ENCODE measurements at places on chromosomes 3 and 15.
A peak's percentile ranks its signal among the peaks of the same experiment; 100 is the strongest.

- H3K4me3 ChIP-seq: no peak overlapping the region
- H3K4me1 ChIP-seq: no peaks in the 10 kb centered on the region
- H3K36me3 ChIP-seq: no peaks in the 10 kb centered on the region
- H3K27ac ChIP-seq: no peak overlapping the region
Observed at GRCh38 chr15:99433757-99434450, 131.9 kb upstream of the MEF2A start.

DNA sequence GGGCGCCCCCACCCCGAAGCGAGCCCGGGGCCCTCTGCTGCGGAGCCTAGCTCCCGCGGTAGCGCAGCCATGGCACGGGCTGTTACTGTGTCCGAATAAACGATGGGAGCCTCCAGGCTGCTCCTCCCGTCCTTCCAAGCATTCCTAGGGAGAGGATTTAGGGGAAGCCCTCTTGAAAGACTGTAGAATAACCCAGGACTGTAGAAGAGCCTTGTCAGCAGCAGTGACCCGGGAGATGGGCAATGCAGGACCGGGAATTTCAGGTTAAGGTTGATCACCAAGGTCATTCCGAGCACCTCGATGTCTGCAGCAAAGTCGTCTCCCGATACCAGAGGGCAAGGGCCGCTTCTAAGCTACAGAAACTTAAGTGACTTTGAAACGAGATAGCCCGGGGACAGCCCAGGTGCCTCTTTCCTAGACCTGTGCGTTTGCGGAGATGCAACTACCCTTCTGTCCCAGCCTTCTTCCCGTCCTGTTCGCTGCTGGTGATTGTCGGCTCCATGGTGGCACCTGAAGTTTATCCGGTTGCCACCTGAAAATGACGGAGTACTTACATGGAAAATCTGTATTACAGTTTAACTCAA, 753 bp upstream of the MYO5A start:
- H3K36me3 ChIP-seq: no peaks in the 10 kb centered on the region
- H3K4me3 ChIP-seq: peak overlapping the region; percentile 68
- peaks cover 64% of the 10 kb centered on the region for H3K27me3 ChIP-seq
- no peaks in the 10 kb centered on the region for H3K4me1 ChIP-seq
- DNase-seq: no peak
- H3K27ac ChIP-seq: no peak overlapping the region

- H3K36me3 ChIP-seq: no peaks in the 10 kb centered on the region
- no peak for DNase-seq
- H3K4me3 ChIP-seq: no peak overlapping the region
- H3K27me3 ChIP-seq: no peaks in the 10 kb centered on the region
- H3K27ac ChIP-seq: no peak overlapping the region
Observed at GRCh38 chr3:164174059-164174458, 904.2 kb downstream of the SI start.

DNA sequence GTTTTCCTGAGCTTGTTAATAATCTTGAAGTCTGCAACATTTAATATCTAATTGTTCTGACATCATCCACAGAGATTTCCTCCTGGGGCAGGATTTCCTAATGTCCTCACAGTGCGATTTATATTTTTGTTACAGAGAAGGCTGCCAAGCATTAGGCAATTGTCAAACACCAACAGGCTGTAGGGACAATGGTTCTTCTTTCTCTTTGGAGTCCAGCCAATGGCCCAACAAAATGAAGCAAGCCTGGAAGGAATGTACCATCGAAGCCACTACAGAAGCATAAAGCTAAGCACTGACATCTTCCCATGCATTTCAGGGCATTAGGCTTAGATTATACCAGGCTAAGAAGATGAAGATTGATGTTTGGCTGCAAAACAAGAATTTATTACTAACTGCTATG, 173.0 kb upstream of the FRMD4B start:
- H3K4me3 ChIP-seq: no peak overlapping the region
- peaks cover 14% of the 10 kb centered on the region for H3K4me1 ChIP-seq
- no peaks in the 10 kb centered on the region for H3K36me3 ChIP-seq
- no peak for DNase-seq
- H3K27ac ChIP-seq: no peak overlapping the region

- no peak overlapping the region for H3K27ac ChIP-seq
- H3K27me3 ChIP-seq: no peaks in the 10 kb centered on the region
- H3K4me3 ChIP-seq: no peak overlapping the region
- DNase-seq: no peak
- no peaks in the 10 kb centered on the region for H3K4me1 ChIP-seq
- no peaks in the 10 kb centered on the region for H3K36me3 ChIP-seq
Observed at GRCh38 chr15:92468991-92469390, 75.3 kb downstream of the ST8SIA2 start.

DNA sequence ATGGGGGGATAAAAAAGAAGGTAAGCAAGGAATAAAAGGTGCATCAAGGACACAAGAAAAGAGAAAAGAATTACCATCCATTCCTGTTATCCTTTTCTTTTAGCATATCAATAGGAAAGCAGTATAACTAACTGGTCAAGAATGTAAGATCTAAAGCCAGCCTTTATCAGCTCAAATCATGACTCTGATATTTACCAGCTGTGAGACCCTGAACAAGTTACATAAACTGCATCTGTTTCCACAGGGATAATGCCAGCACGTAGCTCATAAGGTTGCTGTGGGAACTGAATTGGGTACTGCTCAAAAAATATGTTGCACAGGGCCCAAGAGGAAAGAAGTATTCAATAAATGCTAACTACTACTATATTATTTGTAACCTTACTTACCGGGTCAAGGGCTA, 1092.2 kb upstream of the CFAP20DC start:
- H3K27me3 ChIP-seq: no peaks in the 10 kb centered on the region
- H3K36me3 ChIP-seq: no peaks in the 10 kb centered on the region
- no peaks in the 10 kb centered on the region for H3K4me1 ChIP-seq
- DNase-seq: no peak
- no peak overlapping the region for H3K4me3 ChIP-seq
- H3K27ac ChIP-seq: no peak overlapping the region

GRCh38 chr3:102024270-102024904, 175.1 kb downstream of the NFKBIZ start:
- H3K36me3 ChIP-seq: no peaks in the 10 kb centered on the region
- H3K27ac ChIP-seq: no peak overlapping the region
- H3K4me3 ChIP-seq: no peak overlapping the region
- DNase-seq: no peak

DNA sequence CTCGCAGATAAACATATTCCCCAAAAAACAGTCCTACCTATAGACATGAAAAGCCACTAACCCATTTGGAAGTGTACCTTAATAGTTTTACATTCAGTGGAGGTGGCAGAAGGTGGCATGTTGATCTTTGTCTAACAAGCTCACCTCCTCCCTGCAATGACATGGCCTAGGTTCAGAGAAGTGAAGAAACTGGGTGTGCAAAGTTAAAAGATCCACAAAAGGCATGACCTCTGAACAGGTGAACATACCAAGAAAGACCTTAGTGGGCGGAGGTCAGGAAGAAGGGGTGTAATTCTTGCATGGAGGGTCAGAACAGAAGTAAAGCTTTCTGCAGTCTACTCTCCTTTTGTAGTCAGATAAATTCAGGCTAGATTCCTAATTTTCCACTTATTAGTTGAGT, 822 bp downstream of the MRPL3 start:
- no peak overlapping the region for H3K27ac ChIP-seq
- H3K27me3 ChIP-seq: peaks cover 33% of the 10 kb centered on the region
- H3K36me3 ChIP-seq: peaks cover 27% of the 10 kb centered on the region
- H3K4me3 ChIP-seq: peak overlapping the region; percentile 89
- DNase-seq: peak; percentile 1
- peaks cover 8% of the 10 kb centered on the region for H3K4me1 ChIP-seq

DNA sequence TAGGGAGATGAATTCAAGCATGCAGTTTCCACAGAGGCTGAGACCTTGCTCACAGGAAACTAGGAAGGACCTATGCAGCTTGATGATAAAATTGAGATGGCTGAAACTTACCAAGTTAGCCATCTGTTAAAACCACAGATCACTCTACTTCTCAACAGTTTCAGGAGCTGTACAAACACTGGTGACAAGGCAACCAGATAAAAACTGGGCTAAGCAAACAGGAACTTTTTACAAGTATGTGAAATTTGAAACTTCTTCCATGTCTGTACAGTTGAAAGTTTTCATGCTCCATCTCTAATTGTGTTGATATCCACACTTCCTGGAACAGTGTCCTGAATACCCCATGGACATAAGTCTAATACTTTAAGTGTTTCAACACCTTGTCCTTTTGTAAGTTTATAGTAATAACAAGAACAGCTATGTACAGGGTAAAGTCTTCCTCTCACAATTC, 78.2 kb downstream of the FAIM start:
- H3K27ac ChIP-seq: peak overlapping the region; percentile 59
- H3K27me3 ChIP-seq: no peaks in the 10 kb centered on the region
- peaks cover 8% of the 10 kb centered on the region for H3K4me1 ChIP-seq
- peak; percentile 37 for DNase-seq
- no peaks in the 10 kb centered on the region for H3K36me3 ChIP-seq

DNA sequence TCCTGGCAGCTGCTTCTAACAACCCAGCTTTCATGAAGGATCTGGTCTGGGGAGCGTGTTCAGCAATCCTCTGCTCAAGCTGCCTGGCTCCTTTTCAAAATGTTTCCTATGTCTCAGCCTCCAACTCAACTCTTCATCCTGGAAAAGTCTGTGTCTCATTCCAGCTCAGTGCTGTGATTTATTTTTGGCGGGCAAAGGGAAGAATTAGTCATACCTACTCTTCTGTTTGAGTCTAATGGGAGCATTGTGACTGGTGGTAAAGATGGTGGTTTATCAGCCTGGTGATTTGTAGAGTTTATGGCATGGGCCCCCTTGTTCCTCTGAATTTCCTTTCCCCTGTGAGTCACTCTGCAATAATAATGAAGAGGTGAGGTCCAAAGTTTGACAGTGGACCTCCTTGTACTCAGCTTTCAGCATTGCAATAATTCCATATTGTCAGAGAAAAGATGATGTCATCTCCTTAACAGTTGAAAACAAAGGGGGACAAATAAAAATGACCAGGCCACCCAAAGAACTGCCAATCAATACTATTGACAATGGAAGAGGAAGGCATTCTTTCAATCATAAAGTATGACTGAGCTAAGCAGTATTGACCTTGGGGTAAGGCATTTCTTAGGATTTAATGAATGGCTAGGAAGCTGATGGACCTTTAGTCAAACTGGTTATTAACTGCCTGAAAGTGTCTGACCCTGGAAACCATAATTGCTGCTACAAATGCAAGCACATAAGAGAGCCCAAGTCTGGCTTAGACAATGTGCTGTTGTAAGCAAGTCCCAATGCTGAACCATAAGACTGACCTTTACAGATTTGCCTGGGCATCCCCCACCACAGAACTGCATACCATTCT, 204.7 kb upstream of the MCTP2 start:
- no peak overlapping the region for H3K4me3 ChIP-seq
- H3K27me3 ChIP-seq: no peaks in the 10 kb centered on the region

DNA sequence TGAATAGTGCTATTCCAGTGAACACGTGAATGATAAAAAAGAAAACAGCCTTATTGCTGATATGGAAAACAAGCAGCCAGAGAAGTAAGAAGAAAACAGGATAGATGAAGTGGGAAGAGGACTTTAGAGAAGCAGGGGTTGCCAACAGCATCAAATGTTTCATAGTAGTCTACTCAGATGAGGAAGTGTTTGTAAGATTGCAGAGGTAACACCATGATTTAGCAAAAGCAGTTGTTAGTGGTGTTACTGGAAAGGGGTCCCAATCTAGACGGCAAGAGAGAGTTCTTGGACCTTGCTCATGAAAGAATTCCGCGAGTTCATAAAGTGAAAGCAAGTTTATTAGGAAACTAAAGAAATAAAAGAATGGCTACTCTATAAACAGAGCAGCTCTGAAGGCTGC, 108.8 kb upstream of the MCTP2 start:
- no peak overlapping the region for H3K4me3 ChIP-seq
- DNase-seq: no peak
- peaks cover 4% of the 10 kb centered on the region for H3K4me1 ChIP-seq
- no peaks in the 10 kb centered on the region for H3K36me3 ChIP-seq
